ENCODE measurements at places on chromosomes 7 and 10.
A peak's percentile ranks its signal among the peaks of the same experiment; 100 is the strongest.

GRCh38 chr7:70028620-70029019 is 430.3 kb downstream of the AUTS2 start:
- H3K4me3 ChIP-seq: no peak overlapping the region
- DNase-seq: no peak
- no peaks in the 10 kb centered on the region for H3K36me3 ChIP-seq

- DNase-seq: no peak
- no peaks in the 10 kb centered on the region for H3K27me3 ChIP-seq
- H3K36me3 ChIP-seq: no peaks in the 10 kb centered on the region
- no peak overlapping the region for H3K27ac ChIP-seq
These were observed 295.4 kb upstream of the NPSR1 start for GRCh38 chr7:34362621-34363020.

DNA sequence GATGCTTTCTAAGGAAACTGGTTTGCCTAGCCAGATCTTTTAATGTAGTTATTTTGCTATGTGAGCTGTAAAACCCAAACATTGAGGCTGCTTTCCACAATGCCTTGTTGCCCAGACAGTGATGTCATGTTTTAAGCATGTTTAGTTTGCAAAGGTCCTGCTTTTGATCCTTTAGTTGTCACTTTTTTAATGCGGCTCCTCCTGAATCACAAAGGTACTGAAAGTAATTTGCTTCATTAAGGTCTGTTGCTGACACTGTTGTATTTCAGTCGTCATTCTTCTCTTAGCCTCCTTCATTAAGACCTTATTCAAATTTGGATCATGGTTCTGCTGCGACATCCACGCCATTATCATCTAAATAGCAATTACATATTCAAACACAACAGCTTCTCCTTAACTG is 10.6 kb downstream of the RPA3 start:
- H3K36me3 ChIP-seq: no peaks in the 10 kb centered on the region
- H3K4me1 ChIP-seq: no peaks in the 10 kb centered on the region
- no peaks in the 10 kb centered on the region for H3K27me3 ChIP-seq
- DNase-seq: no peak

DNA sequence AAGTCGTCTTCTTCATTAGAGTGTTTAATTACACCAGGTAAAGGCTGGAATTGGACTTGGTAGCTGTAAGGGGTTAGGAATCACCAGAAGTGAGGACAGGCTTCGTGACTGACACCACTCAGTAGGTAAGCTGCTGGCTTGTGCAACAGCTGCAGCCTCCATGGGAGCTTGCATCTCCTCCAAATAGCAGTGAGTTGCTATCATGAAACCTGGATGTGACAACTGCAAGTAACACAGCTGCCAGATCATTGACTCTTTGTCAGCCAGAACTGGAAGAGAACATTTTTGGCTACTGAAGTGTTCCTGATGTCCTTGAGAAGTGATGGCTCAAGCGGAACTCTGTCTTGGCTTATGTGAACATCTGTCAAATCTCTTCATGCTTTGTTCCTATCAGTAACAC is 64.1 kb upstream of the MSRB2 start:
- H3K27ac ChIP-seq: no peak overlapping the region
- no peak overlapping the region for H3K4me3 ChIP-seq
- H3K27me3 ChIP-seq: no peaks in the 10 kb centered on the region
- no peak for DNase-seq

DNA sequence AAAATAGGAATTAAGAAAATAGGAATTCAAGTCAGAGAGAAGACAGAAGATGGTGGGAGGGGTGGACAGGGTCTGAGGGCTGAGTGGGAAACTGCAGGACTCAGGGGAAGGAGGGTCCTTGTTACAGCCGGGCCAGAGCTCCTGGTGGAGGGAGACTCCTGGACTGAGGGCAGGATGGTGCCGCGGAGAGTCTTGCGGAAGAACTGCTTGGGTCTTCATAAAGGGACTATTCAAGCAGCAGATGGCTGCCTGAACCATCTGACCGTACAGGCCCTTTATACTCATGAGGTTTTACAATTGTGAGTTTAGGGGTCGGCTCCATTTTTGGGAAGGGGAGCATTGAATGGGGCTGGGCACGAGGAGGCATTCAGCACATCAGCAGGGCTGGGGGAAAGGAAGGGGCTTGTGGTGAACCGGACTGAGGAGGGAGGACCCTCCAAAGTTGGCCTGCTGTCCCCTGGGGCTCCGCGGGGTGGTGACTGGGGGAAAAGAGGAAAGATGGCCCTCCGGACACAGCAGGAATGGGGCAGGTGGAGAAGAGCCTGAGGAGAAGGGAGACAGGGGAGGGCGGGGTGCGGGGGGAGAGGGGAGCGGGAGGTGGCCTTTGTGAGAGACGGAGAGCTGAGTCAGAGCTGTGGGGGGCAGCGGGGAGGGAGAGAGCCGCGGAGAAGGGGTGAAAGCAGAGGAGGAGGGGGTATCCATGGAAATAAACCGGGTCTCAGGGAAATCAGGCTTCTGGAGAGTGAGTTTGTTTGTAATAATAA is 1.5 kb downstream of the FAM131B start:
- peaks cover 75% of the 10 kb centered on the region for H3K27me3 ChIP-seq
- DNase-seq: no peak

GRCh38 chr7:84181628-84182027 is 13.0 kb downstream of the SEMA3A start:
- H3K4me1 ChIP-seq: no peaks in the 10 kb centered on the region
- no peak overlapping the region for H3K27ac ChIP-seq
- no peak overlapping the region for H3K4me3 ChIP-seq
- no peaks in the 10 kb centered on the region for H3K36me3 ChIP-seq
- DNase-seq: no peak
- H3K27me3 ChIP-seq: no peaks in the 10 kb centered on the region

- no peaks in the 10 kb centered on the region for H3K36me3 ChIP-seq
- H3K4me1 ChIP-seq: peaks cover 31% of the 10 kb centered on the region
- H3K4me3 ChIP-seq: no peak overlapping the region
- H3K27ac ChIP-seq: no peak overlapping the region
- H3K27me3 ChIP-seq: peaks cover 56% of the 10 kb centered on the region
- no peak for DNase-seq
These were observed 1.2 kb upstream of the TMEM178B start for GRCh38 chr7:141072548-141073172.

DNA sequence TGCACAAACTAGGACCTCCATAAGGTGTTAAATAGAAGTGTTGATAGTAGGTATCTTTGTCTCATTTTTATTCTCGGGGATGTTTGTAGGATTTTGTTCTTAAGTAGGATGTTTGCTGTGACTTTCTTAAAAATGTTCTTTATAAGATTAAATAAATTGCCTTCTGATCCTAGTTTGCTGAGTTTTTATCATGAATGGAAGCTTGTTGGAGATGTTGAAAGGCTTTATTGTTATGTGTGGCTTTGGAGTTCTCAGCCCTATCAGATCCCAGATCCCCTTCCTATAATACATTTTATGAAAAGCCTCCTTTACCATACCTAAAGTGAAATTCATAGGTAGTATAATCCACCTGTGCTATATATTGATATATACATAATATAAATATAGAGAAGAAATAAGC is 40.1 kb downstream of the NHLRC2 start:
- no peaks in the 10 kb centered on the region for H3K4me1 ChIP-seq
- H3K27ac ChIP-seq: no peak overlapping the region
- no peaks in the 10 kb centered on the region for H3K27me3 ChIP-seq

GRCh38 chr7:126589068-126589684 is 663.6 kb downstream of the GRM8 start:
- no peak overlapping the region for H3K27ac ChIP-seq
- no peaks in the 10 kb centered on the region for H3K27me3 ChIP-seq
- no peak overlapping the region for H3K4me3 ChIP-seq
- no peaks in the 10 kb centered on the region for H3K4me1 ChIP-seq
- H3K36me3 ChIP-seq: no peaks in the 10 kb centered on the region

DNA sequence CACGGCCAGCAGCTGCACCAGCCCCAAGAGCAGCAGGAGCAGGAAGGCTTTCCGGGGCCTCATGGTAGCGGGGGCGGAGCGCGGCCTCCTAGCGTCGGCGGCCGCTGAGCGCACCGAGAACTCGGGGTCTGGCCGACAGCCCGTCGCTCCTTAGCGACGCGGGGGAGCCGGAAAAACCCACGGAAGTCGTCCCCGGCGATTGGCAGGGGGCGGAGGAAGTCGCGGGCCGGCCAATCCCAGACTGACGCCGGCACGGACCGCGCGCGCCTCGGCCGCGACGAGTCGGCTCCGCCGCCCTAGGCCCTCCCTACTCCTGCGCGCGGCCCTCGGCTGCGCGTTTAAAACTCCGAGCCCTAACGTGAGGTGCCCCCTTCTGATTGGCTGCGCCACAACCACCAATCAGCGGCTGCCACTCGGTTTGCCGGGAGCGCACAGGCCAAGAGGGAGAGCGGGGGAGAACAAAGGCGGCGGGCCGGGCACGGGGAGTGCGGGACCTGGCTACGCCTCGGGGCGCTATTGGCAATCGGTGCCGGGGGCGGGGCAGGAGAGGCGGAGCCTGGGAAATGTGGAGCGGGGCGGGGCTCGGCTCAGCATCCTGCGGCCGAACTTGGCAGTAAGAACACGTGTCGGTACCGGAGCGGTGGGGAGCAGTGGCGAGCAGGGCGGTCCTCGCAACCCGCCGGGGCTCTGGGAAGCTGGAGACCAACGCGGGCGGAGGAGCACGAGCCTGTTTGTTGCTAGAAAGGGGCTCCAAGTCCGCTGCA is at the start of gene PDIA4:
TSS of gene PDIA4 (minus strand) at position 160 of the 764 bp plus-strand sequence. CDS start at position 63, 97 bp downstream.
- DNase-seq: peak; percentile 100
- peak within 1 kb of the TSS; percentile 92 for H3K27ac ChIP-seq
- H3K27me3 ChIP-seq: no peaks in the 10 kb centered on the region
- H3K36me3 ChIP-seq: peaks cover 24% of the 10 kb centered on the region
- H3K4me1 ChIP-seq: peaks cover 18% of the 10 kb centered on the region

- H3K4me1 ChIP-seq: 0 out of 2 replicates have a peak, but pooled peaks cover 2% of the 10 kb centered on the region
- H3K27ac ChIP-seq: no peak overlapping the region
- H3K27me3 ChIP-seq: peaks cover 23% of the 10 kb centered on the region
- H3K4me3 ChIP-seq: no peak overlapping the region
These were observed 205.4 kb upstream of the C7orf33 start for GRCh38 chr7:148385009-148385682.

DNA sequence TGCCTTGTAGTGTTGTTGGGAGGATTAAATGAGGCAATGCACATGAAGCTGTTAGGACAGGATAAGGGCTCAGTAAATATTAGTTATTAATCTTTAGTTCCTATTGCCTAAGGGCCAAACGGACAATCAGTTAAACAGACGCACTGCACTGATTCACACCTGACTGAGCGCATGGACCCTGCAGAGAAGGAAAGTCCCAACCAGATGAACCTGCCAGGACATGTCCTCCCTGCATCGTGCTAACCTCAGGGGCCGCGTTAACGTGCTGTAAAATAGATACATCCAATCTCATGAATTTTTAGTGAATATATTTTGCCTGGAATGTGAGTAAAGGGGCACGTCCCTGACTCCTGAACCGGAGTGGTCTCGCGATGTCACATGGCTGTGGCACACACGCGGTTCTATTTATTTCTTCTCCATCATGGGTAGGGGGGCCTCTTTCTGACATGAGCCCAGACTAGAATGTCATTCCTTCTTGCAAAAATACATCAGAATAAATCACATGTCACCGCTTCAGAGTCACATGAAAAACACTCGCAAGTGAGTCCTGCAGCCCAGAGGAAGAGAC is 12.3 kb downstream of the ADARB2 start:
- no peak overlapping the region for H3K27ac ChIP-seq
- no peaks in the 10 kb centered on the region for H3K36me3 ChIP-seq
- DNase-seq: no peak
- H3K4me1 ChIP-seq: no peaks in the 10 kb centered on the region
- H3K4me3 ChIP-seq: no peak overlapping the region

DNA sequence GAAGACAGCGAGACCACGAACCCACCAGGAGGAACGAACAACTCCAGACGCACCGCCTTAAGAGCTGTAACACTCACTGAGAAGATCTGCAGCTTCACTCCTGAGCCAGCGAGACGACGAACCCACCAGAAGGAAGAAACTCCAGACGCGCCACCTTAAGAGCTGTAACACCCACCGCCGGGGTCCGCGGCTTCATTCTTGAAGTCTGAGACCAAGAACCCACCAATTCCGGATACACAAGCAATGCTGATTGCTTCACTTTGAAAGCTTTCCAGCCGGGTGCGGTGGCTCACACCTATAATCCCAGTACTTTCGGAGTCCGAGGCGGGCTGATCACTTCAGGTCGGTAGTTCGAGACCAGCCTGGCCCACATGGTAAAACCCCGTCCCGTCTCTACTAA is 177.2 kb upstream of the MYO3A start:
- no peak overlapping the region for H3K4me3 ChIP-seq
- no peak overlapping the region for H3K27ac ChIP-seq
- DNase-seq: no peak

- H3K27ac ChIP-seq: no peak overlapping the region
- no peak overlapping the region for H3K4me3 ChIP-seq
- no peak for DNase-seq
These were observed 115.8 kb upstream of the PRR15 start for GRCh38 chr7:29447828-29448227.

All from K562 (cell line).